ENCODE measurements at places on chromosomes 7 and 10.

DNA sequence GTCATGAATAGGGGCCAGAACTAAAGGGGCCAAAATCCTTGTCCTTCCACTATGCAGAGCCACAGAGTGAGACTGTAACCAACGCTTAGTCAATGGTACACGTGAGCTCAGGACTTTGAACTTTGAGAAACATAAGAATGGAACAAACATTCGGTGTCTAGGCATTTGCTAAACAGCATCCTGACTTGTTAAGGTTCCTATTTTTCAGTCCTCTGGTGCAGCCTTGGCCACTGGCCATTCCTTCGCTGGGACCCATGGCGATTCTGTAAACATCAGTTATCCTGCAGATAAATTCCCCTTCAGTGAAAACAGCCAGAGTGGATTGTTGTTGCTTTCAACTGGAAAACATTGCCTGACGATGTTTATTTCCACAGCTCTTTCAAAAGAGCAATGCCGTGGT is 266.8 kb downstream of the SORCS1 start:
- DNase-seq: no peak

GRCh38 chr10:90968328-90969081 is 47.6 kb upstream of the ANKRD1 start:
- no peak for DNase-seq

- DNase-seq: no peak
Measured at GRCh38 chr10:46247181-46247475, 39.7 kb upstream of the ANTXRL start.

GRCh38 chr7:77413861-77414424 is 2.2 kb downstream of the GSAP start:
- no peak for DNase-seq

GRCh38 chr7:155380976-155381851 is 76.7 kb upstream of the EN2 start:
- no peak for DNase-seq

DNA sequence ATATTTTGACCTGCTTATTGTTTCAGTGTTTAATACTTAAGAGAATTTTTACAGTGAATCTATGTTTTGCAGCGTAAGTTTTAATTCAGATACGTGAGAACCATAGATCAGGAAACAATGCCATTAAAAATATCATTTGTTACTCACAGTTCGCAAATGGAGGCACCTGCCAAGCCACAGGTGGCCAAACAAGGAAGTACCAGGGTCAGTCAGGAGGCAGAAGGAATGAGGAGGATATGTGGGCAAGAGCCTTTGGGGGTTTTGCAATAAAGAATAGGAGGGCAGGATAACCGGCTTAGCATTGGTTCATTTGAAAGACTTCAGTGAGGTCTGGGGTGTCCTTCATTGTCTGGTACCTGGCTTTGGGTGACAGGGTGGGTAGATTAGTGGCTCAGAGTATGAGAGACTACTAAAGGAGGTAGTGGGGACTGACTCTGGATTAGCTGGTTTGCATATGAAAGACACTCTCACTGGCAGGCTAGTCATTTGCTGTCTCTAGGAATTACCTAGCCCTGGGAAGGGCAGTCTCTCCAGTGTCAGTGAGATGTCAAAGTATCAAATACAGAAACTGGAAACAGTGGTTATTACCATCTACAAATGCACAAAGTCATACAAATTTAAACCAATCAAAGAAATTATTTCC is 132.2 kb upstream of the CAV2 start:
- DNase-seq: no peak

DNA sequence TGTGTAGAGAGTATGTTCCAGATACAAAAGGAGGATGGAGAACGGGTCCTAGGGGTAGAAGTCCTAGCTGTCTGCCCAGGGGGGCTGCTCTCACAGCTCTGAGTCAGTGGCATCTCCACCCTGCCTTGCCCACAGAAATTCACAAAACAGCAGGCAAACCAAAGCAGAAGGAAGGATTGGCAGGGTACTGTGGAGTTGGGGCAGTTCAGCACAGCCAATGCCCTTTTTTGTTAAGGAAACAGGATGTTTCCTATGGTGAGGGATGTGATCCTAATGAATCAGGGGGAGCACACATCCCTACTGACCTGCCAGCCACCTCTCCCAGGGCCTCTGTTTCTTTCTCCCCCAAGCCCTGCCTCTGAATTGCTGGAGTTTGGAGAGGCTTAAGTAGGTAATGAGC is 457.6 kb downstream of the PLXNA4 start:
- no peak for DNase-seq

DNA sequence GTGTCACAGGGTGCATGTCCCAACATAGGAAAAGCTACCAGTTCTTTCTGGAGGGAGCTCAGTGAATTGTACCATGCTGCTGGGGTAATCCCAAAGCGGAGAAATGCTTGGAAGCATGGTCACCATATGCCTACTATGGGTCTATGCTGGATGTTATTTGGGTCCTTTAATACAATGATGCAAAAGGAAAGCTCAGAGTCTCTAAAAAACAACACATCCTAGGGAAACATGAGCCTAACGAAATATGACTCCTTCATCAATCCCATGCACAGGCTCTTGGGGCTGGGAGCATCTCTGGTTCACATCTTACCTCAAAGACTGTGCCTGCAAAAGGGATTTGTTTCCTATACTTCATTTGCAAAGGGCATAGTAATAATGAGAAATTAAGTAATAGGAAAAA is 65.2 kb downstream of the CUBN start:
- no peak for DNase-seq

- DNase-seq: no peak
Measured at GRCh38 chr10:90087197-90088023, 386.0 kb downstream of the KIF20B start.

- DNase-seq: no peak
Measured at GRCh38 chr7:100665168-100665726, 8.3 kb upstream of the GNB2 start.

- no peak for DNase-seq
Measured at GRCh38 chr10:35035606-35036005, 54.5 kb downstream of the CUL2 start.

- DNase-seq: no peak
Measured at GRCh38 chr10:17788646-17789045, 20.5 kb upstream of the MRC1 start.

DNA sequence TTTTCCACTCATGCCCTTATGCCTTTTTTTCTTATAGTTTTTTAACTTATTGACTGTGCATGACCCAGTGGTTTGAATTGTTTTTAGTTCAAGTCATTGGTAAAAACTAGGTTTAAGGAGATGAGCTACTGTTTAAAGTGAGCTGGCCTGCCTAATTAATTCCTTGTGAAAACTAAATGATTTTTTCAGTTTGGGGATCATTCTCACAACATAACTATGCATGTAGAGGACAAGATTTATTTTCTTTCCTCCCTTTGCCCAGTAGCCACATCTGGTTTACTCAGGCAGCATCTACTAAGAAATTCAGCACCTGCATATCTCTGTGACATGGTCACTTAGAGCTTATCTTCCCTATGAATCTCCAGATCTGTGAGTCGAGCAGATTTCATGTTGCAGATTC is 1.7 kb downstream of the ADO start:
- DNase-seq: no peak

DNA sequence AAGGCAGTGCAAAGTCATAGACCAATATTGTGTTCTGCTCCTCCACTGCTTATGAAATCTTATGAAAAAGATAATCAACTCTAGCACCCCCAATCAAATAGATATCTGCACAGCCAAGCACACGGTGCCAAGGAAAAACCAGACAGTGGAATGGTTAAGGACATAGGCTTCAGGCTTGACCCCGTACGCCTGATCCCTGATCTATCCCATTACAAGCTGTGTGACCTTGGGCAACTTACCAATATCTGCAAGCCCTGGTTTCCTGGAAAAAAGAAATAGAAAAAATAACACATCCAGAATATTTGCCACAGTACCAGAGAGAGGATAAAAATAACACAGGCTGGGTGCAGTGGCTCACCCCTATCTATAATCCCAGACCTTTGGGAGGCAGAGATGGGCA is 56.9 kb downstream of the GRB10 start:
- DNase-seq: no peak

DNA sequence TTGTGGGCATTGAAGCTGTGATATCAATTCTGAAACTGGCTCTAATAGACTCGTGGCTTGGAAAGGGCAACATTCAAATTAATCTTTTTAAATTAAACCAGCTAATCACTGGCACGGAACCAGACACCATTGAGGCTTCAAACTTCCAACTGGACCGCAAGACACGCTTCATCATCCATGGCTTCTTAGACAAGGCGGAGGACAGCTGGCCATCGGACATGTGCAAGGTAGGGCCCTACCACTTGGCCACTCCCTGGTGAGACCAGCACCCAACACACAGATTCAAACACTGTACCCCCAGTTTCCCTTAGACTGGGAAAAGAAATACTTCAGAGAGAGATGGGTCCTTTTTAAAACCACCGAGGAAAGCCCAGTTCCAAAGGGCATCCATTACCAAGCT is 5.1 kb downstream of the PNLIPRP2 start:
- no peak for DNase-seq
